Activated CD4-positive, alpha-beta T cell treated with anti-CD3 and anti-CD28 coated beads for 36 hours (primary cell): ENCODE measurements at places on chromosomes 7 and 10.

DNA sequence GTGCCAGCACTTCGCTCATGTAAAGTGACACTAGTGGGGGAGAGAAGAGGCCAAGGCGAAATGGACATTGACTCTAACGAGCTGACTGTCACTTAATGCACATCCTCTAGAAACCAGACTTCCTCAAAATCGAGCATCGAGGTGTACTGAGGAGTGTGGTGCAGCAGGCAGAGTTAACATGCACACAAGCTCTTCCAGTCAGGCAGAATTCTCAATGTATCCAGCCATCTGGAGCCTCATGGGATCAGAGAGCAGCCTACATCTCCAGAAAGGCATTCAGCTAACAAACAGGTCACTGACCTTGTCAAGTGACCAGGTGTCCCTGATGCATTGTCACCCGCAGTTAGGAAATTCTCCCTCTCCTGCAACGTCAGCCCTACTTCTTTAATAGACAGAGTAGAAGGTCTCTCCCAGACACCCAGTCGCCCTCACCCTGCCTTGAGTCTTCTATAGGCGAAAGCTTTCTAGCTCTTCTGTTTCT, 259.8 kb upstream of the AOAH start:
- DNase-seq: no peak

DNA sequence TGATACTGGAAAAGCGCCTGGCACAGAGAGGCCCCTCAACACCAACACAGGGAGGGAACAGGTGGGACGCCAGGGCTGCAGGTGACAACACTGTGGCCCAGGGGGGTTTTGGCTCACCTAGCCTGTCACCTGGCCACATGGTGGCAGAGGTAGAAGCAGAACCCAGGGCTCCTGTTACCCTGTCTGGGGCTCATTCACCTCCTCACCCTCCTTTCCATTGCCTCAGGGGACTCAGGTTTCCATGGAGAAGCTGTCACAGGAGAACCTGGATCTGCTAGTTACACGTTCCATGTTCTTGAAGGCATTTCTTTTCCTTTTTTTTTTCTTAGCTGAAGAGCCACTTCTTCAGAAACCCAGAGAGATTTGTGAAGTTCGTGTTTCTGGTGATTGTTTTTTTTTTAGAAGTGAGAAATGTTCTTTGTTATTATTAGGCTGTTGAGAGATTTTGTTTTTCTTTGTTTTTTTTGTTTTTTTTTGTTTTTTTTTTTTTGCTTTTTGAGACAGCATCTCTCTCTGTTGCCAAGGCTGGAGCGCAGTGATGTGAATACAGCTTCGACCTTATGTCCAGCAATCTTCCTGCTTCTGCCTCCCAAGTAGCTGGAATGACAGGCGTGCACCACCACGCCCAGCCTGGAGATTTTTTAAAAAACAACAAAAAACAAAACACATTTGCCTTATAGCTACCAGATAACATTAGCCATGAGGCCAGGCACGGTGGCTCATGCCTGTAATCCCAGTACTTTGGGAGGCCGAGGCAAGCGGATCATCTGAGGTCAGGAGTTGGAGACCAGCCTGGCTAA, 16.0 kb downstream of the DENND2A start:
- DNase-seq: no peak

GRCh38 chr10:15879663-15880062, 19.4 kb upstream of the MINDY3 start:
- no peak for DNase-seq

GRCh38 chr7:67463316-67463715, 466.7 kb downstream of the TYW1 start:
- no peak for DNase-seq

GRCh38 chr10:72329290-72330068, 25.2 kb downstream of the DNAJB12 start:
- peak; percentile 45 for DNase-seq

- no peak for DNase-seq
These were observed 1.8 kb upstream of the PTPRZ1 start for GRCh38 chr7:121871188-121871587.

DNA sequence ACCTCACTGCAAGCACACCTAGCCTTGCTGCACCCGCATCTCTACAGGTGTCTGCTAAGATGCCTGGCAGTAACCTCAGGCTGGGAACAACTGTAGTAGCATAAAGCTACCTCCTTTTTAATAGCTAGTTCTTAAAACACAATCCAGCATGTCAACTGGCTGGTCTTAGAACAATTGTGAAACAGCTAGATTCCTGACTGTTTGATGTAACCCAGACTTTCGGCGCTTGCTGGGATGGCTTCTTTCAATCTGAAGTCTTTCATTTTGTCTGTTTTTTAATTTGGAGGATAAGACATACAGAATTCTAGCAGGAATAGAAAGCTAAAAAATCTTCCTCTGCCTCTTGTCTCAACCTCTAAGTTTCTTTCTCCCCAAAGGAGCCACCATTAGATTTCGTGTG, 59.8 kb downstream of the GSDME start:
- DNase-seq: no peak

- DNase-seq: peak; percentile 46
These were observed 221.5 kb downstream of the ADAM12 start for GRCh38 chr10:126166797-126167196.

DNA sequence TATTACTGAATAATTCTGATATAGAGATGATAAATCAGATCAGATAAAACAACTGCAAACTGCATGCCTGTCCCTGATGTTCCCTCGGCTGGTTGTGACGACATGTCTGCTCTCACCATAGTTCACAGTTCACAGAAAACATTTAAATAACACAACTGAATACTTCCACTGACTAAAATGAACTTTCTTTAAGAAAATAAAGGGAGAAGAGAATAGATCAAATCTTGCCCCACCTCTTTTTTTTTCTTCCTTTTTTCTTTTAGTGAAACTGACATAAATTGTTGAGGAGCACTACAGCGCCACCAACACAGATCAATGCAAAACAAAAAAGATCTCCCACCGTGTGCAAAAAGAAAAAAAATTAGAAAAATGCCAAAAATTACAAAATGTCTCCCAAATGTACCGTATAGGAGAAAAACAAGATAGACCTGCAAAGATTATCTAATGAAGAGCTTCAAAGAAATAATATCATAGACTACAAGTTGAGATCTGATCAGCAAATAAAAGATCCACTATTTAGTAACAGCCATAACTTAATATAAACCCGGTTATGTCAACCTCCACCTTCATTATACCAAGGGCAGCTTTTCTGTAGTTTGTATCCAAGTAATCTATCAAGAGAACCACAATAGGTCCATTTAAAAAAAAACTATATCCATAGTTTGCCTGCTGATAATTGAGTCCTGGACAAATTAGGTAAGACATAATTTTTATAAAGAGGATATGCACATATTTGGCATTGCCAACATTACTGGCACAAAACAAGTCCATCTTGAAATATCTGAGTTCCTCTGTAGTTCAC, 30.7 kb upstream of the EPC1 start:
- DNase-seq: peak; percentile 62

- no peak for DNase-seq
These were observed 156.3 kb upstream of the PRSS58 start for GRCh38 chr7:142414135-142414534.

- no peak for DNase-seq
These were observed 218.8 kb downstream of the AUTS2 start for GRCh38 chr7:69817121-69817520.

DNA sequence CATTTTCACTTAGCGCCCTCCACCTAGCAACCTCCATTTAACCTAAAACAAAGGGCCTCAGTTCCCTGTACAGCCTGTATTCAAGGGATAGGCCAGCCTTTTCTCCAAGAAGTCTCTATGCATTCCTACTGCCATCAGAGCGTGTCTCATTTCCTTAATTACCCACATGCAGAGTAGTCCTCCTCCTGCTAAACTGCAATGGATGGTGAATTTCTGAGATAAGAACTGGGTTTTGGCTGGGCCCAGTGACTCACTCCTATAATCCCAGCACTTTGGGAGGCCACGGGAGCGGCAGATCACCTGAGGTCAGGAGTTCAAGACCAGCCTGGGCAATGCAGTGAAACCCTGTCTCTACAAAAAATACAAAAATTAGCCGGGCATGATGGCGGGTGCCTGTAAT, 71.1 kb upstream of the GPR158 start:
- no peak for DNase-seq

DNA sequence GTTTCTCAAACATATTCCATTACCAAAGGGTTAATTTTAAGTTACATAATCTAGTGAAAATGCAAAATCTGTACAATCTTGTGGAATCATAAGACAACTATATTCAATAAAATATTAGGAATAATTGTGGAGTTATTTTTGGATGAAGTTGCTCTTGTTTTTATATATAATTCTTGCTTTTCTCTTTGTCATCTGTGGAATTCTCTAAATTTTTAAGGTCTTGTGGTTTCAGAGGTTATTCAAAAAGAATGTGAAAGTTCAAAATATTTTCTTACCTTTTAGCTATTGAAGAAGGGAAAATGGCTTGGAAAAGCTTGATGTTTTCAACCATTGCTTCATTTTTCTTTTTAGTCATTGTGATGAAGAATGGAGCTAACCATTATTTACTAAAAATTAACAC, 552.1 kb downstream of the TFEC start:
- DNase-seq: no peak
